AG08396 (cell line): ENCODE measurements at places on chromosomes 11 and 22.

- DNase-seq = no peak
Observed at GRCh38 chr11:15202626-15203025, 87.9 kb downstream of the INSC start.

- no peak for DNase-seq
Observed at GRCh38 chr11:2240834-2241233, 29.6 kb downstream of the ASCL2 start.

DNA sequence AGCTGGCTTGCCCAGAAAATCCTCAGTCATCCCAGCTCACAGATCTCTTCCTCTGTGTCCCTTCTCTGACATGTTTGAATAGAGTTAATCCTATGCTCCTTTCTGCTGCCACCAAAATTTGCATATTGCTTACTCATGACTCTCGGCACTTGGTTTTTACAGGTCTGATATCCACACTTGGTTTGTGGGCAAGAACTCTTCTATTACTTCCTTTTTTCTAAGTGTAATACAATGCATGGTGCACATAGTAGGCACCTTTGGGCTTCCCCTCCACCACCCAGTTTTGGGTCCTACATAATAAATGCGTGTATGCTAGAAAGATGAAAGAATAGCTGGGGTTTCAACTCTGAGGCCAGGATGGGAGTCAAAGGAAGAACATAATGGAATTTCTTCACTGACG, 69.7 kb upstream of the GRK3 start:
- no peak for DNase-seq

DNA sequence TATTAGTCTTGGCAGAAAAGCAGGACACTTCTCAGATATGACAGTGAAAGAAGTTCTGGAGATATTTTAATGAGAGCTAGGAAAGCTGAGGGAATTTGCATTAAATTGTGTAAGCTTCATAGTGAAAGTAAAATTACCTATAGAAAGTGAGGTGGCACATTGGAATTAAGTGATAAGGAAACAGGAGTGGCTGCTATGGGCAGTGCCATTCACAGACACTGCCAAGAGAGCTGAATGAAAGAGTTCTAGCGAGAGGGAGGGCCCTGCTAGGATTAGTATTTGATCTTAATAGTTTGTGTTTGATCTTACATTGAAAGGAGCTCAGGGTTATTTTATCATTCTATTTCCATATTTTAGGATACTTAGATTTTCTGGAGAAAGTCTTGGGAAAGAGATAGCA, 351.9 kb downstream of the DDX10 start:
- no peak for DNase-seq

DNA sequence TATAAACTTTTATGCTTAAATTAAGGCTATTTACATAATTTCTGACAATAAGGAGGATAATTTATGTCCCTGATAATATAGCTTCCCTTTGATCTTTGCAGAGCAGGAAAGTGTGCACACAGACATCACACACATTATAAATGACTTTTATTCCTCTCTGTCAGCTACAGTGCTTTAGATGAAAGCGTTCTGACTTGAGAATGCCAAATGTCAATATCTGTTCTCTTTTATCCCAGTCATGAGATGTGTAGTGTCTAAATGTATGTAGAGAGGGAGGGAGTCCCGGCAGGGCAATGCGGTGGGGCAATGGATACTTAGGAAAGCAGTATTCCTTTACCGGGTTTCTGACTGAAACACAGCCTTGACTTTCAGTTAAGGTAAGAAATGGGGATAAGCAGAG, 225.4 kb upstream of the CHORDC1 start:
- DNase-seq = no peak

GRCh38 chr11:707817-708420, 1.9 kb downstream of the EPS8L2 start:
- DNase-seq = no peak

GRCh38 chr11:3028813-3029212, 28.4 kb downstream of the CARS1 start:
- DNase-seq = no peak

DNA sequence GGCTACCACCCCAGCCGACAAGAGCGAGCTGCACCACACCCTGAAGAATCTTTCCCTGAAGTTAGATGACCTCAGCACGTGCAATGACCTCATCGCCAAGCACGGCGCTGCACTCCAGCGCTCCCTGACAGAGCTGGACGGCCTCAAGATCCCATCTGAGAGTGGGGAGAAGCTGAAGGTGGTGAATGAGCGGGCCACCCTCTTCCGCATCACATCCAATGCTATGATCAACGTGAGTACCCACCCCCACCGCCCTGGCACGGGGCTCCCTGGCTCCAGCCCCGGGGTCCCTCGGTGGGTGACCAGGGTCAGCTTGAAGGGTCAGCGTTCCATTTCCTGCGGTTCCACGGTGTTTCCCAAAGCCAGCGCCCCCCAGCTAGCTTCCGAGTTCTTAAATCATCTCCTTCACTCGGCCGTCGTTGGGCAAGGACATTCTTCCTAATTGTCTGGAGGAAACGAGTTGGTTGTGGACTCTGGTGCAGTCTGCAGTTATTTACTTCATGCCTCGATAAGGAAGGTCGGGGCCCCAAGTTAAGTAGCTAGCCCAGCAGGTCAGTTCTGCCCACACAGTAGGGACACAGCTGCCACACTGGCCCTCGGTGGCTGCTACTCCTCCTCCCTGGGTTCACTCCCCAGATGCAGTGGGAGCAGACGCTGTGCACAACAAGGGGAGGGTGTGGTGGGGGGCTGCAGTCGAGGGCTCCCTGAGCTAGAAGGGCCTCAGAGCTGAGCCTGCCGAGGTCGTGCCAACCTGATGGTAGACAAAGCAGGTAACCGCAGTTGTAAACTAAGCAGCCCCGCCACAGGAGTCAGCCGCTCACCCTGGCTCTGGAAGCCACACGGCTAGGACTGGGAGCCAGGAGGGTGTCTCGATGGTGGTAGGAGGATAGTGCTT, 97.9 kb downstream of the MORC2 start:
- no peak for DNase-seq

DNA sequence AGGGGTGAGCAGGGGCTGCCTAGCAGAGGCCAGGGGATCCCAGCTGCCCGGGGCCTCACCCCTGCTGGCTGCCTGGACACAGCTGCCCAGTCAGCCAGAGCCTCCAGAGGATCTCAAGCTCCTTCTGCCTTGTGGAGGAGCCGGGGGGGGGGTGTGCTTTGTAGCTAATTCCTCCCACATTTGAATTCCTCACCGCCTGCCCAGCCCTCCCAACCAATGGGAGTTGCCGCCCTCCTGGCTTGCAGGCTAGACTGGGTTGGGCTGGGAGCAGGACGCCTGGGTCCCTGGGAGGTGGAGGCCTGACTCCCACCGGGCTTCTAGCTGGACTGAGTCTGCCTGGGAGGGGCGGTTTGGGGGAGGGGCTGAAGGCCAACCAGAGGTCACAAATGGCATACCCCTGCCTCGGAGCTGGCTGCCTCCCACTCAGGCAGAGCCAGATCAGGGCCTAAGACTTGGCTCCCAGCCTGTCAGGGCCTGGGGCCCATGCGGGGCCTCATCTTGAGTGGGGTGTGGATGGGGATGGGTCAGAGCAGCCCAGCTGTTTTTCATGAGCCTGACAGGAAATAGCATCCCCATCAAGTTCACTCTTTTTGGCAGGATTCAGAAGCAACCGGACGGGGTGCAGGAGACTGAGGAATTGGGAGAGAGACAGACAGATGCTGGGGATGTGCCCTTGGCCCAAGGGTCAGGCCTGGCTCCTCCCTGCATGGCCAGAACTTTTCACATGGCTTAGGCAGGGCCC, 29.2 kb upstream of the PDE2A start:
- peak; percentile 92 for DNase-seq

- DNase-seq = no peak
Observed at GRCh38 chr22:45088576-45088975, 75.1 kb upstream of the NUP50 start.

- no peak for DNase-seq
Observed at GRCh38 chr22:45698094-45698493, 26.5 kb downstream of the ATXN10 start.
